ENCODE measurements at places on chromosomes 6 and 20.

DNA sequence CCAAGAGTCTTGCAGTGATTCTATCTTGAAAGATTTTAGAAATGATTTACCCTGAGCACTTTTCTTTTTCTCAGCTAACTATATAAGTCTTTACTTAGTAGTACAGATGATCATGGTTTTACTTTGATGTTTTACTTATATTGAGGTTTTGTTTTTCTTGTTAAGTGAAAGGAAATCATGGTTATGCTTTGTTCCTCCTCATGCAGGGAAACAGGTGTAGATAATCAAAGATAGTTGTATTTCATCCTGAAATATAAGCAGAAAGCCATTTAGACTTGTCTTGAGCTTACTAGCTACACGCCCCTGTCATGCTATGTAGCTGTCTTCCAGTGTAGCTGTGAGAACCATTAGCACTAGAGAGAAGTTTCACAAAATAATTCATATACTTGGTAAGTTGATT, 113.9 kb downstream of the HIVEP1 start:
- no peak for DNase-seq

DNA sequence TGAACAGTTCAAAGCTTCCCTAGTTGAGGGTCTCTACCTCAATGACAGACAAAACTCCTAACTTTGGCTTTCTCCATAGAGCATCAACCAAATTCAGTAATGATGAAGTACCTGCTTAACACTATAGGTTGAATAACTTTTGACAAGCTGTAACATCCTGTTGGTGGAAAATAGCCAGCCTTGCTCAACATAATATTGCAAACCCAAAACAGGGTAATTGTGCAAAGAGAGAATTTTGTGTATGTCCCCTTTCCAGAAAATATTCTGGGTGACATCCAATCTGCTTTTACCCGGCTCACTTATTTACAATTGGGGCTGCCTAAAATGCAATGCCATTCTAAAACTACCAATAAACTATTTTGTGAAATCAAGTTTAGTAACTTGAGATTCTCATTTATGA, 72.8 kb downstream of the ATXN1 start:
- DNase-seq = no peak

DNA sequence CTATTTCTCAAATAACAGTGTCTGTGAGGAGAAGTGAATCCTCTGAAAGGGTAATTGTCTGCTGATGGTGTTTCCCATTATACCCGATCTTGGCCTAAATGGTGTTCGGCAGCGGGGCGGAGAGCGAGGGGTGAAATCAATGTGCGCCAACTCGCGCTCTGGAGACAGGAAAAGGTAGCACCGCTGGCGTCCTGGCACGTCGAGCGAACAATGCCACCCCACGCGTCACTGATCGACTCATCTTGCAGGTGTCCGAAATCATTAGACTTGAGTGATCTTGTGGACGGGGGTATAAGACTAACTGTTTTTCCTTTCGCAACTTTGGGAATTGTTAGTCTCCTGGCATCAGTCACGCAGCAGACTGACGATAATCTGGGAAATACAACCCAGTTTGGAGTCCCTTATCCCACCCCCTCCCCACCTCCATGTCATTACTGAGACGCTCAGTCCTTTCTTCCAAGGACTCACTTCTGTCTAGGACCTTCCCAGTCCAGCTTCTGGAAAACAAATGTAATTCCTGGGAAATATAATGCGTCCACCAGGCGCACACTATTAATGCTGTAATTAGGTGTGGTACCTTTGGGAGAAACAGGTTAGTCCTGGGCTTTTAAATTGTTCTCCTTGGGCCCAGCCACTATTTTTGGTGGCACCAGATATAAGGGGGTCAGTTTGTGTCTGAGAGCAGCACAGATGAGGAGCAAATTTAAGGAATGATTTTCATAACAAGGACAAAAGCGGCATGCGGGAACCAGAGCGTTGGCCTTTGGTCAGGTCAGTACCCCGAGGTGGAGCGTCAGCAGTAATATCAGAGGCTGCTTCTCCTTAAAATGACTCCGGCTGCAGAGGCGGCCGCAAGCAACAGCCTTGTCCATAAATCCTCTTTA, 2.3 kb downstream of the LINC00237 start:
- DNase-seq = no peak

DNA sequence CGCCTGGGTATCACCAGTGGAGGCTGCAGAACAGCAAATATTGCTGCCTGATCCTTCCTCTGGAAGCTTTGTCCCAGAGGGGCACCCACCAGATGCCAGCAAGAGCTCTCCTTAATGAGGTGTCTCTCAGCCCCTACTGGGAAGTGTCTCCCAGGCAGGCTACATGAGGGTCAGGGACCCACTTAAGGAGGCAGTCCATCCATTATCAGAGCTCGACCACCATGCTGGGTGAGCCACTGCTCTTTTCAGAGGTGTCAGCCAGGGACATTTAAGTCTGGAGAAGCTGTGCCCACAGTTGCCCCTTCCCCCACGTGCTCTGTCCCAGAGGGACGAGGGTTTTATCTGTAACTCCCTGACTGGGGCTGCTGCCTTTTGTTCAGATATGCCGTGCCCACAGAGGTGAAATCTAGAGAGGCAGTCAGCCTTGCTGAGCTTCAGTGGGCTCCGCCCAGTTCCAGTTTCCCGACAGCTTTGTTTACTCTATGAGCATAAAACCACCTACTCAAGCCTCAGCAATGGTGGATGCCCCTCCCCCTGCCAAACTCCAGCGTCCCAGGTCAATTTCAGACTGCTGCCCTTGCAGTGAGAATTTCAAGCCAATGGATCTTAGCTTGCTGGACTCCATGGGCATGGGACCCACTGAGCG, 25.9 kb upstream of the AIG1 start:
- DNase-seq = no peak

GRCh38 chr6:20056350-20056992, 155.8 kb downstream of the MBOAT1 start:
- DNase-seq = no peak

GRCh38 chr6:111176038-111176759, 88.9 kb downstream of the SLC16A10 start:
- no peak for DNase-seq

DNA sequence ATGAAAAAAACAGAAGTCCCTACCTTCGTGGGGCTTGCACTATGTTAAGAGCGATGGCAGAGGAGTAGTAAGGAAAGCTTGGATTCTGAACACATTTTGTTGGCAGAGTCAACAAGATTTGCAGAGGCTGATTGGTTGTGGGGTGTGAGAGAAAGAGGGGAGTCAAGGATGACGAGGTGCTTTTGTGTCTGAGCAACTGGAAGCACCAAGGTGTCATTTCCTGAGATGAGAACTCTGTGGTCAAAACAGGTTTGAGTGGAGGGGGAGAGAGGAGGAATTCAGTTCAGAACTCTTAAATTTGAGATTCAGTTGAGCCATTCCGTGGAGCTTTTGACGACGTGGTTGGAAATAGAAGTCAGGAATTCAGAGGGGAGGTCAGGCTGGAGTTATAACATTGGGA, 3.5 kb downstream of the OCSTAMP start:
- no peak for DNase-seq

Measured in NK-92 treated with Interleukin-12 subunit alpha and Interleukin-12 subunit beta, amount 100 ng/mL, for 24 hours (cell line).